ENCODE measurements at places on chromosomes 13 and 19. TPM values are rescaled to one million over a fixed set of nuclear protein-coding genes. Genes with fewer than 3 reads are reported as not detected.

Gene TJP3
- total RNA-seq, result 1.7 TPM

Gene DPF1
- total RNA-seq, result 0.65 TPM

Gene MBD3L3
- not detected for total RNA-seq

Gene PTPRH
- total RNA-seq, result not detected

Gene ZNF331
- 71.4 TPM for total RNA-seq

DNA sequence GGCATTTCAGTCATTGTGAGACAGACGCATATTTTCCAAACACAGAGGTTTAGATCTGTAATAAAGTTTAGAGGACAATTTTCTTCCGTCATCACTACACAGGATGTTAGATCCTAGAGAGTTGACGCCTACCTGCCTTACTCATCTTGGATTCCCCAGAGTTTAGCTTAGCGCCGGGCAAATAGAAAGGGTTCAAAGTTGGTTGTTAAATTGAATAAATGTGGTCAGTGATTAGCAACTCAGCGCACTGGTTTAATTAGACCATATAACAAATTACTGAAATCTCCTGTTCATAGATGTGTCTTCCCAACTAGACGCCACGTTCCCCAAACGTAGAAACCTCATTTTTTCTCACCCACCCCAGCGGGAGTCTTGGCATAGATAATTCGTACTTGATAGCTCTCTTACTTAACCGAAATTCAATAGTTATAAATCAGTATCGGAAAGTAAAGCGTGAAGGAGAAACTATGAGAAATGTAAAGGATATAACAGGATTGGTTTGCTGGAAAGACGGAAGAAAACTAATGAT is 726 bp upstream of the UFM1 start:
- DNase-seq, result peak; percentile 45

DNA sequence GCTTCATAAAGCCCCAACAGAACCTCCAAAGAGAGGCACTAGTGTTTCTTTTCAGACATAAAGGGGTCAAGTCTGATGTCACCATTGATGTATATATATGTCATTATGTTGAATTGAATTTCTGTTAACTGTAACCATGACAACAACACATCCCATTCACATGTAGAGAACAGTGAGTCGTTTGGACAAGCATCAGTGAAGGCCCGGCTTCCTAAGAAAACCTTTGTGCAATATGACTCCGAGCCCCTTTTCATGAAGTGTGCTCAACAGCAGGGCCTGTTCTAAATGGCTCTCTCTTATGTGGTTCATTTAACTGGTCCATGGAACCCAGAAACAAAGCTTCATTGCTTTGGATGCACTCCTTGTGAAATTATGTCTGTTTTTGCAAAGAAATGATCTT is 67.2 kb upstream of the UBL3 start:
- DNase-seq, result no peak

DNA sequence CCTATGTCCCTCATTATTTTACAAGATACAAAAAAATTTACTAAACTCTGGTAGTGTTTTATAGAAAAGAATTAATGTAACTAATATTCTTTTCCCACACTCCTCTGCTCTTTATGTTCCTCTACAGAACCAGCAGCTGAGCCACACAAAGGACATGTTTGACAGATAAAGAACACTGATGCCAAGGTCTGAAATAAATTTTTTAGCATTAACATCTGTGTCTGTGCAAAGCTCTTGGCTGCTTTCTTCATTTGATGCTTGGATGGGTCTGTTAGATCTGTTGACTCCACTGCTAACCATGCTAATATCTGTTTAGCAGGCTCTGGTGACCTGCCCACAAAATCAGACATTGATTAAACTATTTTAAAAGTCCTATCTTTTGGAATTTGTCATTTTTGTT is 2363.8 kb downstream of the PCDH9 start:
- no peak for DNase-seq

DNA sequence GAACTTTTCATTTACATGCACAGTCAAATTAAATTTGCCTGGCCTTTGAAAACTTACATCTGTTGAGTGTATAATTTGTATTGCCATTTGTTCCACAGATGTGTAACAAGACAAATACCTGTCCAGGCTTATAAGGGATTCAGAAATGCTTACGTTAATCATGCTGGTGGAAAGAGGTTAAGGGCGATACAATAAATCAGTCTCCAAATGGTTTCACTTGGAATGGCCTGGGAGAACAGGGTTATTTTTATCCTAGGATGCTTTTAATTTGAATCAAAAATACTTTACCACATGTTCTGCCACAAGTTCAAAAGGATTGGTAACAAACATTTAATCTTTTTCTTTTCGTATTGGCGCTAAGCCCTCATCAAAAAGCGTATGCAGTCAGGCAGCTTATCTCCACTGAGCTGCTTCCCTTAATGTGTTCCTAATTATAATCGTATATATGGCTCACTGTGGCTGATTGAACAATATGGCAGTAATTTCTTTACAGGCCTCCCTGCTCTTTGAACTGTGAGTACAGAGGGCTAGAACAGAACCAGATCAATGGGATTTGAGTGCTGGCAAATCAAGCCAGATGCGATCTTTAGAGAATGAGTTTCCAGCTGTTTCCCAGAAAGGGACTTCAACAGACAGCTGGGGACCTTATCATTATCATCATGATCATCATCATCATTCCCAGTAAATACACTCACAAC is 425.7 kb downstream of the SPRY2 start:
- DNase-seq, result no peak

DNA sequence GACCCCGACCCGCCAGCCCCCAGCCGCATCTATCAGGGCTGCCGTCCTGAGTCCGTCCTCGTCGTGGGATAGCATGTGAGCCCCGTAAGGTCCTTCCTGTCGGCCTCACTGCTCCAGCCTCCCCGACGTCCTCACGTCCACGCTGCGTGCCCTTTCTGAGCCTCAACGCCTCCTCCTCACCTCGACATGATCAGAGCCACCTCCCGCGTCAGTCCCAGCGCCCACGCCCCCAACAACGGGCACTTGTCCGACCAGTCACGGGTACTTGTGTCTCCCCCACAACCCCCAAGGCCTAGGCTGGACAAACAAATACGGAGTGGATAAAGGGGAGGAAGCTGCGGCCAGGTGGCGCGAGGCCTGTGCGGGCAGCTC is 665 bp downstream of the ZNF497 start:
- DNase-seq, result peak; percentile 65

GRCh38 chr19:4360081-4360569 is 16.8 kb downstream of the MPND start:
- DNase-seq, result no peak
